Activated T-cell treated with anti-CD3 and anti-CD28 coated beads, Interleukin-2, amount 50 U/mL, for 1 hour (primary cell): ENCODE measurements at places on chromosomes 16 and 17.

DNA sequence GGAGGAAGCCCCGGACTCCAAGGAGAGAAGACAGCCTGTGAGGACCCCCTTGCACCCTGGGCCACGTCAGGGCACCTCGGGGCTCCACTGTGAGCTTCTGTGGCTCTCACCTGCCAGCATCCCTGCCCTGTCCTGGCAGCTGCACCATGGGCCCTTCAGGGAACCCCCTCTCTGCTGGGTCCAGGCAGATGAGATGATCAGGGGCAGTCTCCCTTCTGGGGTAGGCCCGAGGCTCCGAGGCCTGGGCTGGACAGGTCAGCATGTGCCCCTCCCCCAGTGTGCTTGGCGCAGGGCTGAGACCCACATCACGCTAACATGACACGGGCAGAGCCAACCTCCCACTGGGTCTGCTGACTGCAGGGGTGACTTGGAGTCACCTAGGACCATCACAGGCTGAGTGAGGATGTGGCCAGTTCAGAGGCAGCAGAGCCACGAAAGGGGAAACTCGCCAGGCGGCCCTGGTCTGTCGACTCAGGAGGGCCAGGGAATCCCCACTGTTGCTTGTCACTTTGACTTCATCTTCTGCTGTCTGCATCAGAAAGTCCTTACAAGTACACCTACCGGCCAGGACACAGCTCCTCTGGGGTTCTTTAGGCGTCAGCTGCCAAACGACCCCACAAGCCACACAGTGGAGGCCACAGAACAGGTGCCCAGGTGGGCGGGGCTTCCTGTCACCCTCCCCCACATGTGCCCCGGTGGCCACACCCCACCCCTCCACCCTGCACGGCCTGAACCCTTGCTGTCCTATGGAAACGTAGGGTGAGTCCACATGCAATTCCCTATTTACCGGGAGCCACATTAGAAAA lies 2.2 kb downstream of the GALNS start:
- DNase-seq = peak; percentile 31

GRCh38 chr17:36034127-36034526 lies 16.4 kb upstream of the CCL23 start:
- DNase-seq = no peak

DNA sequence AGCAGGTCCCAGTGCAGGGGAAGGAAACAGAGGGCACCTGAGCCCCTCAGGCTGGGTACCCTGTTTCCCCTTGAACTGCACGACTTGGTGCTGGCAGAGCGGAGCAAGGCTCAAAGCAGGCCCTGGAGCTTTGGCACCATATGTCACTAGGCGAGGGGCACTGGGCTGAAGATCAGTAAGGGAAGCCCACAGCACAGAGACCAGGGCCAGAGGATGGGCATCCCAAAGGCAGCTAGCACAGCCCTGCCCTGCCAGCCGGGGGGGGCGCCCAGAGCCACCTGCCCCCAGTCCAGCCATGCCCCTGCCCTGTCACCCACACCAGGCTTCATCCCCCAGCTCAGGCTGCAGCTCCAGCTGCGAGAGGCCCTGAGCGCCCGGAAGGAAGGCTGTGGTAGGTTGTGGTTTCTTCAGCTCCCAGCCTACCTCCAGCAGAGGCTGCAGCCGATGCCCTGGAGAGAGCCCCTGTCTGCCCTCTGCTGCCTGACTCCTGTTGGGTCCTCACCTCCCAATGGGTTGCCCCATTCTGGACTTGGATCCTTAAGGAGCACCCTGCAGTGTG lies 10.9 kb downstream of the NHERF1 start:
- DNase-seq = peak; percentile 61

DNA sequence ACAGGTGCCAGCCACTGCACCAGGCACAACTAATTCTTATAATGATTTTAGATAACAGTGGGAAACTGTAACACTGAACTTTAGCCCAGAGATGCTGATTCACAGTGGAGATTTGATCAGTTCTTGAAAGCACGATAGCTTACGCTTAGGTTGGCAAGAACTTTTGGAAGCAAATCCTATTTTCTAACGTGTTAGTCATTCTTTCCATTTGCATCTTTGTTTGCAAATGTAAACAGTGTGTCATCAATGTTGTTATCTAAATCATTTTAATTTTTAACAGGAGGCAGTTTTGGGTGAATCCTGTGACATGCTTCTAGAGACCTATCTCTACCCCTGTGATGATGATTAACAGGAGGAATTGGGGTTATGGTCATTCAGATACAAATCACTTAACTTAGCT lies 35.7 kb upstream of the GNA13 start:
- no peak for DNase-seq

DNA sequence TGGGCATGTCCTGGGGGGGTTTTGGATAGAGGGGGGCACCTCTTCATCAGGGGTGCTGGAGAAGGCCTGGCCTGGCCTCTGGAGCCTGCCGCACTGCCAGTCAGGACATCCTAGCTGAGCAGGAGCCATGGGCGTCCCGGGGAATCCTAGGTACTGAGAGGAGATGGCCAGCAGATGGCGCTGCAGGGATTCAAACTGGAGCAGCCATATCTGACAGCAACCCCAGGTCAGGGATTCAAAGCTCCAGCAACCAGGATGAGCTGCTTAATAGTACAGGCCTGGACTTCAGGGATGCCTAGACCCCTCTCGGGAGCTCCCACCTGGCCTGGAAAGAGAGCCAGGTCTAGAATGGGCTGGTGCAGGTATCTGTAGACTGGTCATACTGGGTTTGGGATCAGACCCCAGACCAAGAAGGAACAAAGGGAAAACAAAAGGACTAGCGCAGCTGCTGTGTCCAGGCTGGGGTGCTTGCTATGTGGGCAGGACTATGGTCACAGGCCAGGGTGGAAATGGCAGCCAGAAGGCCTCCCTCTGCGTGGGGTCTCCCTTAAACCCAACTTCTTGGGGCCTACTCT lies 306.9 kb upstream of the RBFOX1 start:
- no peak for DNase-seq

DNA sequence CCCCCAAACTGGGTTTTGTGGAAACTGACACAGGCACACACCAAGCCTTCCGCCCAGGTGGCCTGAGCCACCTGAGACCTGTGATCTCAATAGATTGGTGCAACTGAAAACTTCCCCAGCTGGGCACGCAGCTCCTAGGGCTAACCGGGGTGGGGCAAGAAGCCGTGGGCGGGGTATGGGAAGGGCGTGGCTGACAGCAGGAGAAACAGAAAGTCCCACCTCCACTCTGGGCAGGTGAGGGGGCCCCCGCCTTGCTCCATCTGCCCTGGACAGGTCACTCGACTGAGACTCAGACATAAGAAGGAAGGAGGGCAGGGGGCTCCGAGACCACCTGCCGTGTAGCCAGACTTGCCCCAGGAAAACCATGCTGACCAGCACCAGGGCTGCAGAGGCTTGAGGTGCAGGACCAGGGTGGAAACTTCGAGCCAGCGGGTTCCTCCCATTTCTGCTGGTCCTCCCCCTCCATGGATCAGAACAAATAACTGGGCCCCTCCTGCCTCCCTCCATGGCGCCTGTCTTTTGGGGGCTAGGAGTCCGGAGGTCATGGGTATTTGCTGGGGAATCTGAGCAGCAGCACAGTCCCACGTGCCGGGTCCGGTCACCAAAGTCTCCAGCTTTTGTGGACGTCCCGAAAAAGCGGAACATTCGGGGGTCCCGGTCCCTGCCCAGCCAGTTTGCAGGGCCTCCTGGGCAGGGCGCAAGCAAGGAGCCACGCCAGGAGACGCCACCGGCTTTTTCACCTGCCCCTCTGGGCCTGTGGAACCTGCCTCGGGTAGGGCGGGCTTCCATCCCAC lies 1.3 kb downstream of the TIMP2 start:
- peak; percentile 67 for DNase-seq

DNA sequence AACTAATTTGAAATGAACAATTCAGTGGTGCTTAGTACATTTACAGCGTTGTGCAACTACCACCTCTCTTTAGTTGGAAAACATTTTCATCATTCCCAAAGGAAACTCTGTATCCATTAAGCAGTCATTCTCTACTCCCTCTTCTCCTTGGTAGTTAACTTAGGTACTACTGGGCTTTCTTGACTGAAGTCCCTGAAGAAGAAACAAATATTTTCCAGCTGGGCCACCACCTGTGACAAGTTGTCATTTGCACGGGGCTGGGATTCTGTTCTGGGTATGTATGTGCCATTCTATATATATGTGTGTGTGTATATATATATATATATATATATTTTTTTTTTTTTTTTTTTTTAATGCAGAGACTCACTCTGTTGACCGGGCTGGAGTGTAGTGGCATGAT lies 15.4 kb upstream of the RMI2 start:
- no peak for DNase-seq

- DNase-seq = no peak
Observed at GRCh38 chr17:69512946-69513345, 98.4 kb downstream of the MAP2K6 start.

DNA sequence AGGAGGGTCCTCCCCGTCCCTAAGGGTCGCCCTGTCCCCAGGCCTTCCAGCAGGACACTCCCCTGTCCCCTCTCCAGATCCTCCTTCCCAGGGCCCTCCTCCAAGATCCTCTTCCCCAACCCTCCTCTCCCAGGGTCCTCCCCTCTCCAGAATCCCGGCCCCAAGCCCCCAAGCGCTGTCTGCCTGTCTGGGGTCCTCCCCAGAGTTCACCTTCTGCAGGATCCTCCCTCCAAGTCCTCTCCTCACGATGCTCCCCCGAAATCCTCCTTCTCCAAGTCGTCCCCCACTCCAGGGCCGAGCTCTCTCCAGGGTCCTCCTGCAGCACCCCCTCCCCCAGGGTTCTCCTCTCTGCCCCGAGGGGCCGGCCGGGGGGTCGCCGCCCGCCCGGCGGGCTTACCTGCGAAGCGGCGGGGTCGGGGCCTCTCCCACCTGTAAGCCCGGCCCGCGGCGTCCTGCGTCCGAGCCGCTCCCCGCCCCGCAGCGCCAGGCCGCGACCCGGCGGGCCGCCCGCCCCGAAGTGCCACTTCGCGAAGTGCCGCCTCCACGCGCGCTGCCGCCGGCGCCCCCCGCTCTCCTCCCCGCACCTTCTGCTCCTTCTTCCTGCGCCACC lies 678 bp upstream of the BAIAP2 start:
- DNase-seq = no peak
